Urinary bladder (tissue), 4 donors: ENCODE measurements at places on chromosomes 5 and 9. TPM values are rescaled to one million over a fixed set of nuclear protein-coding genes. Genes with fewer than 3 reads are reported as not detected.

The IL4 gene
- not detected for polyA plus RNA-seq

The CFAP90 gene
- 0.37 TPM for polyA plus RNA-seq

The SPATA9 gene
- polyA plus RNA-seq = 0.29 TPM

The PCDHGA10 gene
- 1.6 TPM for polyA plus RNA-seq

The MARCOL gene
- polyA plus RNA-seq = not detected

The ZFP37 gene
- 3.7 TPM for polyA plus RNA-seq

The DENND4C gene
- polyA plus RNA-seq = 27.7 TPM

The FAM151B gene
- 0.62 TPM for polyA plus RNA-seq

The ARL14EPL gene
- not detected for polyA plus RNA-seq

The BTNL3 gene
- 0.04 TPM for polyA plus RNA-seq

The CARTPT gene
- 3.9 TPM for polyA plus RNA-seq

The HSPA5 gene
- polyA plus RNA-seq = 132 TPM

The DAB2 gene
- polyA plus RNA-seq = 21.4 TPM

The ST8SIA4 gene
- polyA plus RNA-seq = 1.7 TPM

The GEMIN5 gene
- polyA plus RNA-seq = 9.3 TPM

The ZNF484 gene
- 2.2 TPM for polyA plus RNA-seq

The SEPTIN8 gene
- 28.3 TPM for polyA plus RNA-seq

The TMEM215 gene
- polyA plus RNA-seq = not detected

The ERCC6L2 gene
- polyA plus RNA-seq = 22.5 TPM

The GARNL3 gene
- 22.0 TPM for polyA plus RNA-seq

The CDC20B gene
- not detected for polyA plus RNA-seq

The DCTN4 gene
- polyA plus RNA-seq = 29.4 TPM

The PSD2 gene
- 0.08 TPM for polyA plus RNA-seq

The ALDOB gene
- polyA plus RNA-seq = 1.2 TPM

The SPINK7 gene
- not detected for polyA plus RNA-seq

The CTXN3 gene
- 0.06 TPM for polyA plus RNA-seq

The SHOC1 gene
- polyA plus RNA-seq = 0.05 TPM
